ENCODE measurements at places on chromosomes 5 and 9.
A peak's percentile ranks its signal among the peaks of the same experiment; 100 is the strongest.

GRCh38 chr5:160926428-160926827 lies 74.4 kb upstream of the ATP10B start:
- DNase-seq: no peak

GRCh38 chr9:134890155-134890495 lies 9.5 kb downstream of the FCN2 start:
- DNase-seq: no peak

- DNase-seq: no peak
Observed at GRCh38 chr5:130427222-130427955, 523.1 kb downstream of the CHSY3 start.

- DNase-seq: no peak
Observed at GRCh38 chr9:96004379-96004778, 128.9 kb downstream of the ERCC6L2 start.

DNA sequence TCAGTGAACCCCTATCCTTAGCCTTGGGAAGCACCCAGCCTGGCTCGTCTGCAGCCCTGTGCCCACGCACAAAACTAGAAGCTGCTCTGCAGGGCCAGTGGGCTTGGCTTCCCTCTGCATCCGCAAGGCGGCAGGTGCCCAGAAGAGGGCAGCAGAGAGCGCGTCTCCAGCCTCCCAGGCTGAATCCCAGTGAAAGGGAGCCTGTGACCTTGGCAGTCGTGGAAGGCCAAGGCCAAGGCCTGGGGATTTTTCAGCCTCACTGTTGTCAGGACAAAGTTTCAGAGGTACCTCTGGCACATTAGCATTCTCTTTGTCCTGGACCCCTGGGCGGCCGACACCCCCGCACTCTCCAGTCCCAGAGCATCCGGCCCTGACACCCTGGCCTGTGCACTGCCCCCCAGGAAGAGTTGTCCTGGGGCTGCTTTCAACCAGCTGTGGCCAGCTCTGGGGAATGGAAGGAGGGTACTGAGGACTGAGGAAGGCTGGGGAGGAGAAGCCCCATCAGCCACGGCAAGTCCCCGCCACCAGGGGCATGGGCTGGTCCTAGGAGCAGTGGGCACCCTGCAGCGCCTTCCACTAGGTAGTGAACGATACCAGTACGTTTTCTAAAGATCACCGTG lies 63.6 kb upstream of the IL17B start:
- peak; percentile 39 for DNase-seq

GRCh38 chr9:126148994-126149393 lies 177.6 kb upstream of the MVB12B start:
- DNase-seq: no peak

GRCh38 chr9:92534674-92535073 lies 1.1 kb downstream of the ECM2 start:
- no peak for DNase-seq

All from thymus (tissue), 14 donors.